Jurkat, Clone E6-1 (cell line): ENCODE measurements at places on chromosomes 3 and 15.

DNA sequence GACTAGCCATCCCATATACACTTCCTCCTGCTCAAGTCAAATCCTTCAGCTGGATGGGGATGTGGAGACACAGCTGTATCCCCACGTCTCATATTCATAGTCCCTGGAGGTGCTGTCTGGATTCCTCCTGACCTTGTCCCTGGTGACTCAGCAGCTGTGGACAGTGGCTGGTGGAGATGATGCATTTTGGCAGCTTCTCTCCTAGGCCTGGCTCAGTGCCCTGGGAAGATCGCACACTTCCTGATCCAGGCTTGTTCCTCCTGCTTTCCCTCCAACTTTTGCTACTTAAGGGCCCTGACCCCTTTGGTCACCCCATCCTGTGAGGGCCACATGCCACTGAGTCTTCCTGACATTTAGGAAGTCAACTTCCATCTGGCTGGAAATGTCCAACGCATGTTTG, 44.4 kb downstream of the ADAMTSL3 start:
- DNase-seq, result no peak

GRCh38 chr15:87416591-87417257, 839.8 kb downstream of the NTRK3 start:
- DNase-seq, result no peak

GRCh38 chr15:97979140-97979520, 18.6 kb downstream of the ARRDC4 start:
- DNase-seq, result no peak

- no peak for DNase-seq
Measured at GRCh38 chr3:106049821-106050220, 181.0 kb upstream of the CBLB start.

DNA sequence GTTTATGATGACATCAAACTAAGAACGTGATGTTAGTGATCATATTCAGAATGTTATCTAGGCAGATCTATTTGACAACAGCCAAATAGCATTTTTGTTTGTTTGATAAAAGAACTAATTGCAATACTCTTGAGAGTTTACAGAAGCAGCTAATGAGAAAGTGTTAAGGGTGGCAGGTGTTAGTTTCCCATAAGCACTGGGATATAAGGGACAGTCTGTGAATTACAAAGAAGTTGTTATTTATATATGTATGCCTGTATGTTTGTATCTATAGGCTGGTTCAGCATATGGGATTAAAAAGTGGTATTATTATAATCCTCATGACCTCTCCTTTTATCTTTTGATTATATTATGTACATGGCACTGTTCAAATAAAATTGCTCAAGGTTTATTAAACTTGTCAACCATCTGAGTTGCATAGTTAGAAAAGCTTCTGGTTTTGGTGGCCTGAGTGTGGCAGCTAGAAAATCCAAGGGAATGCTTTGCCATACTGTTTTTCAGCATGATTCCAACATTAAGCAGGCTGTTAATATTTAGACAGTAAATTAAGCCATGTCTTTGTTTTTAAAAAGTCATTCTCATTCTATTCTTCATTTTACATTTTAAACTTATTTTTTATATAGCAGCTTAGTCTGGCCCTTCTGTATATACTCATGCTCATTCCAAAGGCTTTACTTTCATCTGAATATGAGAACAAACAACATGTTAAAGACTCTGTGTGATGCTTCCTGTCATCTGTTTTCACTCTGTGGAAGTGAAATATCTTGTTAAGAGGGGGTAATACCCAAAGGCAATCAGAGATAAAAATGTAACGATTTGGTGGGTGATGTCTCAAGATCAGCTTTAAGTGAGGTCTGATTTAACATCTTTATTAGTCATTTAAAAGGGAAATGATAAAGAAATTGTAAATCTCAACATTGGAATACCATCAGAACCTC, 13.1 kb downstream of the ROBO2 start:
- no peak for DNase-seq

- DNase-seq, result no peak
Measured at GRCh38 chr3:142779591-142779990, 55.8 kb downstream of the TRPC1 start.

- DNase-seq, result no peak
Measured at GRCh38 chr3:195098741-195099525, 172.0 kb downstream of the XXYLT1 start.

DNA sequence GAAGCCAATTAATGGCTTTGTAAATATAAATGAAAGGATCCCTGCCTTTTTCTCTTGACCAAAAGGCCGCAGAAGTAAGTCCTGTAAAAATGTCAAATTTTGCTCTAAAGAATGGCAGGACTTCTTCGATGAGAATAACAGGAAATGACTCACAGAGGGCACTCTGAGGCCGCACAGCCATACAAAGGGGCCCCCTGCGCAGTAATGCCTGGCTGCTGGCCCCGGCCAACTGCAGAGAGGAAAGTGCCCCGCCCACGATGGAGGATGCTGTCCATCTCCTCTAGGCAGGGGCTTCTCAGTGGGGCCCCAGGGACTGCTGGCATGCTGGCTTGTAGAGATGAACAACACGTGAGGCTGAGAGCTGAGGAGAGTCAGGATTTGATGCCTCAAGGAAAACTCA, 18.1 kb upstream of the SCN10A start:
- DNase-seq, result no peak

DNA sequence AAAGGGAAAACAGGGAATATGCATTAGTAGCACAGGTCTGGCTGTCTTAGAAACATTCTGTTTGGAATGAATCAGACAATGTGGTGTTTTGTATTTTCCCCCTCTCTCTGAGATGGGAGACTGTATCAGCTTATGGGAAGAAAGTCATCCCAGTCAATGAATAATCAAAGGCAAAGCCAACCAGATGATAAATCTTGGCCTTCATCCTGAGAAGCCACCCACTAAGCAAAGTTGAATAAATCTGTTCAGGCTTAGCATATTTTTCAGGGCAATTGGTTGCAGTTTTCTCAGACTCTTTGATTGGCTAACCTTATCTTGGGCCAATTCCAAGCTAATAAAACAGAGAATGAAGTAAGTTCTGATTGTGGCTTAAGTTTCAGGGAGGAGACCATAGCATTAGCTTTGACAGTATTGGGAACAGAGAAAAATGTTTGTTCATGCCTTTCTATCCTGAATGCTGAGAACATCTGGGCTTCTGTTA, 63.6 kb upstream of the ARL8B start:
- DNase-seq, result no peak

DNA sequence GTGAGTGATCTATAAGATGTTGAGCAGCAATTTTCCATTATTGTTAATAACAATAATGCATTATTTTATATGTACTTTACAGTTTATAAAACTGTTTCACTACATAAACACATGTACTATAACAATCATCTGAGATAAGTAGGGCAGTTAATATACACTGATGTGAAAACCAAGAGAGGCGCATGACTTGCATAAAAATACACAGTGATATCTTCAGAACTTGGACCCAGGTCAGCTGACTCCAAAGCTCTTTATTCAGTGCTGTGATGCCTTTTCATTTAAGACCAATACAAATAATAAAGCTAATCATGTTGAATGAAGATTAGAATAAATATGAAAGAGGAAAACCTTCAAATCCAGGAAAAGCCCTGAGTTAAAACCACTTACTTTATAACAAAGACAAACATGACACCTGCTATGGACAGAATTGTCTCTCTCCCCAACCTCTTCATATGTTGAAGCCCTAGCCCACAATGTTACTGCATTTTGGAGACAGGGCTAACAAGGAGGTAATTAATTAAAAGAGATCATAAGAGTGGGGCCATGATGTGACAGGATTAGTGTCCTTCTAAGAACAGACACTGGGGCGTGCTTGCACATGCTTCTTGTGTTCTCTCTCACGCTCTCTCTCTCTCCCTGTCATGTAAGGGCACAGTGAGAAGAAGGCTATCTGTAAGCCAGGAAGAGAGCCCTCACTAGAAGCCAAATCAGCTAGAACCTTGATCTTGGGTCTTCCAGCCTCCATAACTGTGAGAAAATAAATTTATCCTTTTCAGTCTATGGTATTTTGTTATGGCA, 55.8 kb upstream of the TSPAN3 start:
- DNase-seq, result no peak

GRCh38 chr15:78923015-78923414, 21.8 kb downstream of the CTSH start:
- no peak for DNase-seq

DNA sequence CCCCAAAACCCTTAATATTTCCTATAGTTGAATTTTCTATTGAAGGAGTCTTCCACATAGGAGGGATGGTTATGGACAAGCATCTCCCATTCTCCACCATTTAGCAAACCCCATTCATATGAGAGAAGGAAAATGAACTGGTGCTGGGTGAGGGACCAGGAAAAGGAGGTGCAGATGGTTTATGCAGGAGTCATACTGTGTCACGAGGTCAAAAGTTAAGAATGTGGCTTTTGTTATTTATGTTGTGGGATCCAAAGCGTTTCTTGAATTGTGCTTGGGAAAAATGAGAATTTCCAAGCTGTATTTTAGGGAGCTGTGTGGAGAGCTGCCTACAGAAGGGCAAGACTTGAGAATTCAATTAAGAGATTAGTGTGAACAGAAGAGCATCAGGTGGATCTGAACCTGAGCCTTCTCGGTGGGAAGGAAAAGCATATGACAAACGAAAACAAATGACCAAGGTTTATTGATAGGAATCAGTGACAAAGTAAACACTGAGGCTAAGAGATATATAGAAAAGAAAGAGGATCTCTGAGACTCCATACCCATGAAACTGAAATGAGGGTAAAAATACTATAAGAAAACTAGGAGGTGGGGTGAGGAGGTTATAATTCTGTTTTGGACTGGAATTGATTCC, 473.3 kb upstream of the NR2F2 start:
- DNase-seq, result no peak

- peak; percentile 41 for DNase-seq
Measured at GRCh38 chr3:127990461-127990860, 61.8 kb upstream of the SEC61A1 start.

GRCh38 chr15:40937762-40938535, 8.8 kb downstream of the DLL4 start:
- no peak for DNase-seq

GRCh38 chr3:159620281-159620680, 368.4 kb upstream of the IL12A start:
- DNase-seq, result no peak

DNA sequence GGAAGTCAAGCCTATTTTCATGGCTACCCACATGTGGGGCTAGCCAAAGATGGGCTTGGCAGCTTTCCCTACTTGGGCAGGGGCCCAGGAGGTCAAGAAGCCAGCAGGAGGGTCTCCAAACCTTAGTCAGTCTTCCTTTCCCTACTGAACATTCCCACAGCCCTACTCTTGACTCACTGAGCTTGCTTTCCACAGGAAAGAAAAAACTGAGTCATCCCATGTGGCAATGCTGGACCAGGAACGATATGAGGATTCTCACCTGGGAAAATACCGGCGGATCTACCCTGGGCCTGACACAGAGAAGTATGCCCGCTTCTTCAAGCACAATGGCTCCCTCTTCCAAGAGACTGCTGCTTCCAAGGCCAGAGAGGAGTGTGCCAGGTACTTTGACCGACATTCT, 3.7 kb upstream of the NGRN start:
- no peak for DNase-seq

DNA sequence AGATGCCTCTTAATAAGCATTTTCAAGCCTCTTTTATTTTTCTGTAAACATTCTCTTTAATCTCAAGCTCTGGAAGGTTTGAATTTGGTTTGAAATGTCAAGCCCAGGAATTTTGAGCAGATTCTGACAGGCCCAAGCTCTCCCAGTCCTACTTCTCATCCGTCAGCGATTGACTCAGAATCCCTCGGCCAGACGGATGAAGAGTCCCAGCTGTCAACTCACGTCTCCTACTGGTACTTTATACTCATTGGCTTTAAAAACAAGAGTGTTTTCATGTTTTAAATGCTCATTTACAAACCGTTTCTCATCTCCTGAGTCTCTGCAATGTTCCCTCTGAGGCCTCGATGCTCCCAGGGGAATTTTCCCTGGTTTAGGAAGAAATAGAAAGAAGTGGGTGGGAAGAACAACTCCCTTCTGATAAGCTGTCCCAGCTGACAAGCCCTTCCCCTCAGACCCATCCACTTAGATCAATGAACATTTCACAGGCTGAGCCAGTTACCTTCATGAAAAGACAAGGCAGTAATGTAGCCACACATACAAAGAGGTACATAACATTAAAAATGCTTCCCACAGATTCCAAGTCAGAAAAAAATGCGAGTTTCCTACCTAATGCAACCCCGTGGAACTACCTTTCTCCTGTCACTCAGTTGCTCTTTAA, 478.2 kb upstream of the DPH6 start:
- DNase-seq, result no peak

GRCh38 chr3:3836845-3837244, 37.6 kb downstream of the LRRN1 start:
- peak; percentile 4 for DNase-seq

- DNase-seq, result no peak
Measured at GRCh38 chr3:175988401-175988800, 1129.3 kb downstream of the NAALADL2 start.

DNA sequence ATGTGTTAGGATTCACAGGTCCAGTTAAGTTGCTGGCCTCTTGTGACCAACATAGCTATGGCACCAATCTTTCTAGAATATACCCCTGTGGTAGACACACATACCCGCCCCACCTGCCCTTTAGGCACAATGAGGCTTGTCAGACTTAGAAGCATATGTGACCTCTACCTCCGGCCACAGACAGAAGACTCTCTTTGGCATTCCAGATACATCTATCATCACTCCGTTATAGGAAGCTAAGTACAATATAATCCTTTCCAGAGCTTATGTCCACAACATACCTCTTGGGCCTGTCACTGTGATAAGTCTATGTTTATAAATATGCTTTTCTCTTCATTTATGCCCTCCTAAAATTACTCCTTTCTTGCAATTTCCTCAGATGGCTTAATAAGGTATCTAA, 39.8 kb downstream of the CD47 start:
- DNase-seq, result no peak

DNA sequence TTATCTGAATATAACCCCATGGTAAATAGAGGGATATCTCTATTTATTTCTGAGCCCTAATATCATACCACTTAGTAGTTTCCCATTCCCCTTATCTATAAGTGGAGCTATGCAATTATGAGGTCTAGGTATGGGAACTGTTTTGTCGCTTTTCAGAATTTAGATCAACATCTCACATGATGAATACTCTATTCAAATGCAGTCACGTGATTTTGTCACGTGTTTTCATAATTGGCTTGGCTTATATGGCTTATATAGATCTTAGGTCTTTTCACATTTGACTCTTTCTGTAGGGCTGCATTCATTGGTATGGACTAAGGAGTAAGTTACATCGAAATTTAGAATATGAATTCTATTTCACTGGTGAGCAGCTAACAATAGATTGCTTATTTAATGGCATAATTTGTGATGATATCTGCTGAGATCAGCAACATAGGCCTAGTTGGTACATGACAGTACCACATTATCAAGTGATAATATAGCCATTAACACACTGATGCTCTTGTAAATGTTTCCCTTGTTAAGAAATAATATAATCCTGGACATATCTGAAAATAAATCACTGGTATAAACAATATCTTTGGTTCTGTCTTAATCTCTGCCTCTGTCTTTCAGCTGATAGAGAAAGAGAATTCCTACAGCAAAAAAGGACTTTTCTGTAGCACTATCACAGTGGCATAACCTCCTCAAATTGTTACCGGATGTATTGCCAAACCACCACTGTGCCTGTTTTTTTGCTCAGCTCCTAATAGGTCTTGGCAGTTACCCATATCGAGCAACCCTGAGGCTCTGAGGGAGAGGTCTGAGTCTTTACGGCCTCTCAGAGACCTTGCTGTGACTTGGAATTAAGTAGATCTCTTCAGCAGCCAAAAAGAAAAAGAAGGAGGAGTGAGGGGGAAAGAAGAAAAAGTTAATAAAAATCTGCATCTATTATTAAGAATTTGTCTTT, 357.1 kb downstream of the ZPLD1 start:
- DNase-seq, result no peak

GRCh38 chr15:100529556-100529955, 806 bp upstream of the CERS3 start:
- DNase-seq, result no peak

GRCh38 chr3:40073310-40074007, 236.0 kb upstream of the EIF1B start:
- no peak for DNase-seq
